ENCODE measurements at places on chromosomes 1 and 21.

GRCh38 chr1:40303051-40303771 lies 13.9 kb downstream of the COL9A2 start:
- no peak for DNase-seq

DNA sequence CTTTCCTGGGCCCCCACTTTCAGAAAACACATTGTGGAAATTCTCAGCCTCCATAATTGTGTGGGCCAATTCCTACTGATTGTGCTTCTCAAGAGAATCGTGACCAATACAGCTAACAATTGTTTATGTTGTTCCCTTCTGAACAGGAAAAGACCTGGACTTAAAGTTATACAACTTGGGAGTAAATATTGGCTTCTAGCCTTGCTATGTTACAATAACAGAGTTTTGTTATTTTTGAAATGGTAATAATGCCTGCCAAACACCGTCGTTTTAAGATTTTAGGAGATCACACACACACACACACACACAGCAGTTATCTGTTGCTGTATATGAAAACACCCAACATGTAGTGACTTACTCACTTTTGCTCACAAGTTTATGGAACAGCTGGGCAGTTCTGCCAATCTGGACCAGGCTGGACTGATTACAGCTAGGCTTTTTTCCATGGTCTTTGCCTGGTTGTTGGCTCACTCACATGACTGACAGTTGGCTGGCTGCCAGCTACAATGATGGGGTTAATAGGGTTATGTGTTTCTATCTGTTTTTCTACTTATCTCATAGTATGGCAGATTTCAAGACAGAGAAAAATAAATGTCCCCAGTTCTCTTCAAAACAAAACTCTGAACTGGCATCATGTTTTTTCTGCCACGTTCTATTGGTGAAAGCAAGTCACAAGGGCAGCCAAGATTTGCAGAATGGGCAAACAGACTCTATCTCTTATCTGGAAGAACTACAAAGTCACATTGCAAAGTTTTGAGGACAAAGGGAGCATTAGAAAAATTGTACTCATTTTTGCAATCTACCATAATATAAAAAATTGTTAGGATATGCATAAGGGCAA lies 447.5 kb downstream of the NEGR1 start:
- no peak for DNase-seq

DNA sequence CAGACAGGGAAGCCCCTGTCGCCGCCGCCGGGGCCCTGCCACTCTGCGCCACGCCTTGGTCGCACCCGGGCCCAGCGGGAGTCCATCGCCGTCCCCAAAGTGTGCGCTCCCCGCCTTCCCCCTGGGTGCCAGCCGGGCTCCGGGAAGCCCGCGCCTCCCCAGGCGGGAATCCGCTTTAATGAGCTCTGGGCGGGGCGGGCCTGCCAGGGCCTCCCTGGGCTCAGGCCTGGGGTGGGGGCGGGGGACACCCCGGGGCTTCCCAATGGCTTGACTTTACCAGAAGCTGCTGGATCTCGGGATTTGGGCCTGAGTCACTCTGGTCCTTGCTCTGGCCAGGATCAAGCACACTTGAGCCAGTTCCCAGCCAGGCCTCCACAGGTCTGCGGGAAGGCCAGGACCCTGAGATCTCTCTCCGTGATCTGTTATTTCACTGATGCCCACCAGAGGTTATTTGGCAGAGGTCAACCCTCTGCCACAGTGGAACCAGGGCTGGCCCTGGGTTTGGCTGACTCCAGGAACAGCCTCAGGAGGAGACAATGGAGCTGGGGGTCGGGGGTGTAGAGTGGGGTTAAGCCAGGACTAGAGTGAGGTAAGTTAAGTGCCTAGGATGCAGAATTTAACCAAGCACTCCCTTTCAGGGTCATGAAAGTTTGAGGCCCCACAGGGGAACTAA lies 178.4 kb upstream of the EDN2 start:
- no peak for DNase-seq

DNA sequence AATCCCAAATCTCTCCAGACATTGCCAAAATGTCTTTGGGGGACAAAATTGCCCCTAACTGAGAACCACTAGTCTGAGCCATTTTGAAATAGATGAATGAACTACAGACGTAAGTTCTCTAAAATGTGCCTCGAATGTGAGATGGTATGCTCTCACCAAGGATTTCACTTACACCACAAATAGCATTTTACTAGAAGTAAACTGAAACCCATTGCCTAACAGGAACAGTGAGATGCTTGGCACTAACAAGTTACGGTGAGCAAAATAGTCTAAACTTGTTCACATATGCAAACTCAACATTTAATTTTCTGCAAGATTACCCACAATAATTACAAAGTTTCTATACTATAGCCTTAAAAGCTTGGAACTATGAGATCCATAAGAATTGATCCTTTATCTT lies 343.6 kb upstream of the ESRRG start:
- DNase-seq, result no peak

DNA sequence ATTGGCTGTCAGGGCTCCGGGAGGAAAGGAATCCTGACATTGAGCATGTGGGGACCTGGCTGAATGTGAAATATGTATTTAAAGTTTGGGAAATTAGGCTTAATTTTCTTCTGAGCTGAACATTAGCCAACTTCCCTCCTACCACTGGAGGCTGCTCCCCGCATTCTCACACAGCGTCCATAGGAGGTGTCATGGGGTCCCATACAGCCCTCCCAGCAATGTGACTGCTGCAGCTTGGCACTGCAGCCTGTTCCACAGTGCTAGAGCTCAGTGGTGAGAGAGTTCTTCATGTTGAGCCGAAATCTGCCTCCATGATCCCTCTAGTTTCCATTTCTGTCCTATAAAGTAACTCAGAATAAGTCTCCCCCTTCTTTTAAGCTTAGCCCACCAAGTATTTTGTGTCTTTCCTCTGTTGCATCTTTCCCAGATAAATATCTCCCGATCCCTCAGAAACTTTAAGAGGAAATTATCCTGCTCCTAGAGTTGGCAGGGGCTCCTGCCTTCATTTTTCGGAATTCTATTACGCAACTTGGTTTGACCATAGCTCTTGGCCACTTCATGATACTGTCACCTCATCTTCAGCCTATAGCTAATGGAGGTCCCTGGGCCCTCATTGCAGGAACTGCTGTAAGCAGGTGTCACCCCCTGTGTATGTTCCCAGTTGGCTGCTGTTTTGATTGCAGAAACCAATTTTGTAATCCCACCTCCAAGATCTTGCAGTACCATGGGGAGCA lies 2.0 kb downstream of the FCRL6 start:
- DNase-seq, result no peak

DNA sequence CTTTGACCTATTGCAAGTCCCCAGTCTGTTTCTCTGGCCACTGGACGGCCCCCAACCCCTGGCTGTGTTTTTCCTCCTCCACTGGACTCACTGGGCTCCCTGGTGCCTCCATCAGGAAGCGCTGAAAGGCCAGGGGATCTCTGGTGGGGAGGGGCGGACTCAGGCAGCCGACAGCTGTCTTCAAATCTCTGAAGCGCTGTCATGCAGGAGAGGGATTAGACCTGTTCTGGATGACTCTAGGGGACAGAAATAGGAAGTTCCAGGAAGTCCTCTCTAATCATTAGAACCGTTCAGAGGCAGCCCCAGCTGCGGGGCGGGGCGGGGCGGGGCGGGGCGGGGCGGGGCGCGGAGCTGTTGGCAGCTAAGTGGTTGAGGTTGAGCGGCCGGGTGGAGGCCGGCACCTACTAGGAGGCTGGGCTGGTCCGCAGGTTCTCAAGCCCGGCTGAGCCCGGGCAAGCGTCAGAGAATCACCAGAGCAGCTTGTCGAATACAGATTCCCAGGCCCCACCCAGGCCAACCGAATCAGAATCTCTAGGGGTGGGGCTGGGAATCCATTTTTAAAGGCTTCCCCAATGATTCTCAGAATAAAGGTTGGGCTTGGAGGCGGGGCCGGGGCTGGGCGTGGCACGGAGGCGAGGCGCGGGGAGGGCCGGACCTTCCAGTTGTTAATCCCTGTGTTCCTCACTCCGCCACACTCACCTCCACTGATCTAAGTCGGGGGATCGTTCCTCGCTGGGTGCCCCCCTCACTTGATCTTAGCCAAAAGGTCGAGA lies 11.4 kb upstream of the PHLDA3 start:
- DNase-seq, result peak; percentile 63

DNA sequence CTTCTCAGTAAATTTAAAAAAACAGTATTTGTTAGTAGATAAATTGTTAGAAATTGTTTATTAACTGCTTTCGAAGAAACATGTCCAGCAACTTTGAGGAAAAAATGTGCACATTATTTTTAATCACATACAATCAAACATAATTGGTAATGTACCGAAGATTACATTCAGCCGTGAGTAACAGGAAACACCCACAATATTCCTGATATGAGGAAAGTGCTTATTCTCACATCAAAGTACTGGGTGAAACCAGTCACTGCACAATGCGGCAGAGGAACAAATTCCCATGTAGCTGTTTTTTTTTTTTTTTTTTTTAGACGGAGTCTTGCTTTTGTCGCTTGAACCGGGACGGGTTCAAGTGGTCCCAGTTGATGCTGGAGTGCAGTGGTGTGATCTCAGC lies 9.7 kb downstream of the ACBD3 start:
- DNase-seq, result no peak

GRCh38 chr1:55262822-55263221 lies 47.7 kb upstream of the USP24 start:
- DNase-seq, result no peak

- DNase-seq, result no peak
Observed at GRCh38 chr1:65206836-65207235, 58.8 kb downstream of the AK4 start.

GRCh38 chr1:165025805-165026204 lies 330.7 kb downstream of the LMX1A start:
- DNase-seq, result no peak

- no peak for DNase-seq
Observed at GRCh38 chr1:41862384-41863221, 56.1 kb downstream of the HIVEP3 start.

DNA sequence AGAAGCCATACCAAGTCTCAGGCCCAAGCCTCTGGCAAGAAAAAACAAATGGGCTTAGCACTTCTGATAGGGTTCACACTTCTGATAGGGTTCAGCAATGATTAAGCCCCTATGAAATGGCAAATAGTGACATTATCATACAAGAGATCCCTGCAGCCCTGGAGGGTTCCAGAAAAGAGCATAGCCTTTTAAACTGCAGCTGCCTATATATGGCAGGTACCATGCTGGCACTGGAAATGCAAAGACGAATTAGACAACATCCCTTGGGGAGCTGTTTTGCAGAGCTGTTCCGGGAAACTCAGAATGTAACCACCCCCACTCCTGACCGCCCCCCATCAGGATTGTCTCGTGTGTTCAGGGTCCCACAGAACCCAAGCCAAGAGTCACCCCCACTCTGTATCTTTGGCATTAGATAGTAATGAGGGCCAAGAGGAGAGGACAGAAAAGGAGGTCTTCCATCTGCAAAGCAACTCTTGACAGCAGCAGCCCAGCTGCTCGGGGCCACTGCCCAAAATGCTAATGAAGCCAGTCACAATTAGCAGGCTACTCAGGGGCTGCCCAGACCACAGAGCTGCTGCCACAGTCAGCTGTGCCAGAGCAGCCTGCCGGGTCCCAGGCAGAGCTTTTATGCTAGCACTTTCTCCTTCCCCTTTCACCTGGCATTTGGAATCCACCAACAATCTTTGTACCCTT lies 50.9 kb downstream of the ITPKB start:
- no peak for DNase-seq

DNA sequence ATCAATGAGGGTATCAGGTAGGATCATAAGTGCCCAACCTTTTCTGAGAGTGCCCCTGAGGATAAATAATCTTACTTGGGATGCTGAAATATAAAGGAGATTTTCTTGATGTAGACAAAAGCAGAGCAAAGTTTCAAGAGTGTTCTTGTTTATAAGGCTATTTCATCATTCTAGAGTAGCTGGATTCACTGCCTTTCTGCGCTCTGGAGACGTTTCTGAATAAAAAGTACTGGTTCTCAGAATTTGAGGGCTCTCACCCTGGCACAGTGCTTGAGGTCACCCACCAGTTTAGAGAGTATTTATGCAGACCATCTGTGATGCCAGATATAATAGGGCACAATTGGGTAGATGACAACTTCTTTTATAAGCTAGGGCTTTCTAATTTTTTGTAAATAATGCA lies 103.3 kb downstream of the GDAP2 start:
- DNase-seq, result no peak

- peak; percentile 85 for DNase-seq
Observed at GRCh38 chr1:156625436-156626078, 6.3 kb downstream of the HAPLN2 start.

DNA sequence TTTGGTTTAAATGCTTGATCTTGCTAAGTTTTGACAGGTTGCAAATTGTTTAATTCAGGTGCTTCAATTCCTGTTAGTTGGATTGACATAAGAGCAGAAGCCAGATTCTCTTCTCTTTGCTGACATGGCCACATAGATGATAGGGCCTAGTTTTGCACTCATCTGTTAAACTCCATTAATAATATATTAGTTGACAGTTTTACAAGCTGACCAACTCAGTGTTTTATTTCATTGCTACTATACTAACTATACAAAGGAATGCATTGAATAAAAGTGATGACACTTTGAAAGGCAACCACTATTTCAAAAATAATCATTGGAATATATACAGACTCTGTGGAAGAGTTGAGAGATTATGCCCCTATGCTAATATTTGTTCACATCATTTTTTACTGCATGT lies 255.6 kb upstream of the DPYD start:
- no peak for DNase-seq

- peak; percentile 54 for DNase-seq
Observed at GRCh38 chr1:244353551-244354091, 98.1 kb downstream of the ADSS2 start.

DNA sequence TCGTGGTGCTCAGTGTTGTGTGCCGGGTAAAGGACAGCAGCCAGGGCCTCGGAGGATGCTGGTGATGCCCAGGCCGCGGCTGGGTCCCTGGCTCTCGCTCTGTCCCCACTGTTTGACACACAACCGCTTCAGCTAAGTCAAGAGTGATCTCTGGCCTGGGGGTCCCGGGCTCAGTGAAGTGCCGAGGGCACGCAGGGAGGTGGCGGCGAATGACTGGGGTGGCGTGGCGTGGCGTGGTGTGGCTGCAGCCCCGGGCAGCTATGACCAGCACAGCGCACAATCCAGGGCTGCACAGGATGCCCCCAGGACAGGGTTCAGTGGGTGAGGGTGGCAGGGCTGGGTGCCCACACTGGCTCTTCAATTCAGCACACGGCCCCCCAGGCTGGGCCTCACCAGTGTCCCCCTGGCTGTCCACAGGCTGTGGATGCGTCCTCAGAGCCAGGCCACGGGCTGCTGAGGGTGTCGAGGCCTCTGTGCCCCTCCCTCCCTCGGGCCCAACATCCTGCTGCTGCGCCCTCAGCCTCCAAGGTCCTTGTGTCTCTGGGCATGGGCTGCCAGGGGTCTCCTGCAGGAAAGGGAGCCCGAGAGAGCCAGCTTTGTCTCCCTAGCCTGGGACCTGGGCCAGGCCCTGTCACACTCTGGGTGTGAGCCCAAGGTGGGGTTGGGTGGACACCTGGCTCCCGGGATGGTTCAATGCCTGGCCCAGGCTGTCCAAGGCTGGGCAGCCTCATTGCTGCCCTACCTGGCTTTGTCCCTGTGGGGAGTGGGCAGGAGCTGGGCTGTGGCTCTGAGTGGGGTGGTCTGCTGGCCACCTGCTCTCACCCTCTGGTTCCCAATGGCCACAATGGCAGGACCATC lies 12.0 kb upstream of the SKI start:
- no peak for DNase-seq

GRCh38 chr1:77757603-77758002 lies 2.0 kb downstream of the USP33 start:
- no peak for DNase-seq

- no peak for DNase-seq
Observed at GRCh38 chr1:177384461-177384860, 213.7 kb downstream of the BRINP2 start.
